ENCODE measurements at places on chromosomes 11 and 22.

DNA sequence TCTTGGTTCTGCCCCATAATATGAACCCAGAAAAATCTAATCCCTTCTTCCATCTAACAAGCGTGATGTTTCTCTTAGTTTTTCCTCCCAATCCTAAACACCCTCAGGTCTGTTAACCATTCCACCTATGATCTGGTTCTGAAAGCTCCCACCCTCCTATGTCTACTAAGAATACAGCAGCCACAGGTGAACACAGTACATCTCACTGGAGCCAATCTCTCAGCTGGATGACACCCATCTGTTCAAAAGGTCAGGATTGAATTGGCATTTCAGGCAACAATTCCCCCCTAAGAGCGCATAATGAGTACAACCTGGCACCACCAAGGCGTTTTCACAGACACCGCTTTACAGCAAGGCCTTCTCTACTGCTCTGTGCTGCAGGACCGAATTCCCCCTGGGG, 19.0 kb upstream of the APOA1 start:
- DNase-seq: no peak

GRCh38 chr11:133824593-133824992, 20.7 kb downstream of the SPATA19 start:
- no peak for DNase-seq

DNA sequence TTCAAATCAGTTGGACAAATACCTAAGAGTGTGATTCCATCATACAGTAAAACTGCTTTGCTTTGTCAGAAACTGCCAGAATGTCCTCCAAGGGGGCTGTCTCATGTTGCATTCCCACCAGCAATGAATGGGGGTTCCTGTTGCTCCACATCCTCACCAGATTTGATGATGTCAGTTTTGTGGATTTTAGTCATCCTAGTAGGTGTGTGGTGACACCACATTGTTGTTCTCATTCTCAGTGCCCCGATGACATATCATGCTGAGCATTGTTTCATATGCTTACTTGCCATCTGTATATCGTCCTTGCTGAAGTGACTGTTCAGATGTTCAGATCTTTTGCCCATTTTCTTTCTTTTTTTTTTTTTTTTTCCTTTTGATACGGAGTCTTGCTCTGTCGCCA, 37.0 kb downstream of the CDPF1 start:
- DNase-seq: no peak

GRCh38 chr22:36663561-36663960, 40.0 kb downstream of the CACNG2 start:
- no peak for DNase-seq

Measured in fibroblast of villous mesenchyme (primary cell).